COR-L47 (cell line): ENCODE measurements at places on chromosomes 12 and 14.

DNA sequence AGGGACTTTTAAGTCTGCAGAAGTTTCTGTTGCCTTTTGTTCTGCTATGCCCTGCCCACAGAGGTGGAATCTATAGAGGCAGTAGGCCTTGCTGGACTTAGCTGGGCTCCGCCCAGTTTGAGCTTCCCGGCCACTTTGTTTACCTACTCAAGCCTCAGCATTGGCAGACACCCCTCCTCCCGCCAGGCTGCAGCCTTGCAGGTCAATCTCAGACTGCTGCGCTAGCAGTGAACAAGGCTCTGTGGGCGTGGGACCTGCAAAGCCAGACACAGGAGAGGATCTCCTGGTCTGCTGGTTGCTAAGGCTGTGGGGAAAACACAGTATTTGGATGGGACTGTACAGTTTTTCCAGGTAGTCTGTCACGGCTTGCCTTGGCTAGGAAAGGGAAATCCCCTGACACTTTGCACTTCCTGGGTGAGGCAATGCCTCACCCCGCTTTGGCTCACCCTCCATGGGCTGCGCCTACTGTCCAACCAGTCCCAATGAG, 43.7 kb downstream of the CCDC59 start:
- no peak for DNase-seq

GRCh38 chr12:79559591-79559990, 131.2 kb downstream of the PAWR start:
- DNase-seq = no peak

DNA sequence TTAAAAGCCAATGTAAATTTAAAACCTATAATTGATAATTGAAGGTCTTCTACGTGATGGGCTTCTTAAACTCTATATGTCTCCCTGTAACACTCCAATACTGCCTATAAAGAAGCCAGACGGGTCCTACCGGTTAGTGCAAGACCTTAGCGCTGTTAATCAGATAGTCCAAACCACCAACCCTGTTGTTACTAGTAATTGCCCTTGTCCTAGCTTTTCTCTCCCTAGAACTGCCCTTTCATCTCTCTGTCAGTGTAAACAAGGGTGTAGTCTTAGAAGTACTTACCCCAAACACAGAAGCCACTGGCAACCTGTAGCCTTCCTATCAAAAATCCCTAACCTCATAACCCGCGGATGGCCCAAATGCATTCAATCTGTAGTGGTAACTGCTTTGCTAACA, 243.0 kb upstream of the DIO3 start:
- DNase-seq = no peak

- DNase-seq = no peak
Observed at GRCh38 chr14:63725786-63726460, 1.9 kb downstream of the SGPP1 start.

DNA sequence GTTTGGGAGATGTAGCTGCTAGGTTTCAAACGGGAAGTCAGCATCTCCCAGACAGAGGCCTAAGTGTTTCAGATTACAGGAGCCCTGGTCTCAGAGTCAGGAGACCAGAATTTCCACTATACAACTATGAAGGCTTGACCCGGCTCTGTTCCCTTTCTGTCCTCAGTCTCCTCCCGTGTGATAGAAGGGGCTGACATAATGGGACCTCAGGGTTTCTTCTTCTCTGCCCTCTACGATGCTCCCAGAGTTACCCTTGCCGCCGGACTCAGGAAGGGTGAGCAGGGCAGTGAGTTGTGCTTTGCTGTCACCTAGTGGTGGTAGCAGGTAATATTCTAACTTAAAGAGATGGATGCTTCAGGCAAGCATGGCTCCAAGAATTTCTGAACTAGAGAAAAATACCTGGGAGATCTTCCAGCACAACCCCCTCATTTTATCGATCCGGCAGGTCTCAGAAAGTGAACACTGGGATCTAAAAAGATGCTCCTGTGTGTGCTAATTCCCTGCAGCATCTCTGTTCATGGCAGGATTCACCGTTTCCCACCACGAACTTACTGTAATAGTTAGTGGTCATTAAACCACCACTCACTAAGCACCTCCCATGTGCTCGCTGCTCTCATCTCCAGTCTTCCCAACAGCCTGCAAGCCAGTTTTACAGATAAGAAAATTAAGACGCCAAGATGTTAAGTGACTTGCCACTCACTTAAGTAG, 84.4 kb downstream of the VWF start:
- no peak for DNase-seq

DNA sequence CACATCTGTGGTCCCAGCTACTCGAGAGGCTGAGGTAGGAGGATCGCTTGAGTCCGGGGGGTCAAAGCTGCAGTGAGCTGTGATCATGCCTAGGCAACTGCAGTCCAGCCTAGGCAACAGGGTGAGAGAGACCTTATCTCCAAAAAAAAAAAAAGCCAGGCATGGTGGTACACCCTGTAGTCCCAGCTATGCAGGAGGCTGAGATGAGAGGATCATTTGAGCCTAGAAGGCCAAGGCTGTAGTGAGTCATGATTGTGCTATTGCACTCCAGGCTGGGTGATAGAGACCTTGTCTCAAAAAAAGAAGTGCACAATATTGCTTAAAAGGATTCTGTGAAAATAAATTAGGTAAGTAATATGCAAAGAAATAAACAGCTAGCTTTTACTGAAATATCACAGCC, 17.0 kb downstream of the NAA25 start:
- no peak for DNase-seq

DNA sequence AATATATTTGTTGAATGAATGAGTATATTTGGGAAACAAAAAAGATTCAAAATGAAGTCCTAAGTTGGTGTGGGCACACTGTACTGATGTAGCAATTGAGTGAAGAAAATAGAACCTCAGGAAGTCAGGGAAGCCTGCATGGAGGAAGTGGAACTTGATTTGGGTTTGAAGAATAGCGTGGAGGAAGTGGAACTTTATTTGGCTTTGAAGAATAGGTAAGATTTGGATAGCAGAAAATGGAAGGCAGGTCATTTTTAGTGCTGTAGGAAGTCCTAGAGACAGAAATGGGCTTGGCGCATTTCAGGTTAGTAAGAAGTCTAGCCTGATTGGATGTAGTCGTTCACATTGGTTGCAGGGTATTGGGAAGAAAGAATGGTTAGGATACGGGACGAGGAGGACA, 5.4 kb downstream of the C12orf75 start:
- no peak for DNase-seq

- DNase-seq = peak; percentile 43
Observed at GRCh38 chr14:58540749-58541632, 96.8 kb upstream of the DACT1 start.

DNA sequence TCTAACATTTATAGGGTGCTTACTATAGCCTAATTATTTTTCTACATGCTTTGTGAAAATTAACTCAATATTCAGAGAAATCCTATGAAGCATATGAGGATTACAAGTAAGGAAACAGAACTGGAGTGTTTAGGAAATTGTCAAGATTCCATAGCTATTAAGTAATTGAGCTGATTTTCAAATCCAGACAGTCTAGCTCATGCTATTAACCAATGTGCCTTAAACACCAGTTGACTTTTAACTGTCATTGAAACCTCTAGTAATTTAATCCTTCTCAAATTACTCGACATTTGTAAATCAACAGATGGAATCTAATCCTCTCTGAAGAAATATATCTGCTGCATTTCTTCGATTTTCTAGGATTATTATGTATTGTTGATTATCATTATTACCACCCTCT, 488.9 kb downstream of the MDGA2 start:
- no peak for DNase-seq

DNA sequence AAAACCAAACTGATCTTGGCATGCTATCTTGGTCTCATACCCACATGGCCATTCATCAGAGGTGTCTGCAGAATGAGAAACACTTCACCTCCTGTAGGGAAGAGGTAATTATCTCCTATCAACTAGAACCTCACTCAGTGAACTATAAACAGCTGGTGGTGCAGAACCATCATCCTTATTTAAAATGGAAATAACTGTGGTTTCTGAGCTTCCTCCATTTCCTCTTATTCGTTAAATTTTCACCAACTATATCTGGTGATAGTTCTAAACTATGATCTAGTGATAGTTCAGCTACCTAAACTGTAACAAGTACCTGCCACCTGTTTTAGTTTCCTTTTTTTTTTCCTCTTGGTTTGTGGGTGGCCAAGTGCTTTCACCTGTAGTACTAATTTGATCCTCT, 218.5 kb downstream of the FUT8 start:
- DNase-seq = peak; percentile 18

DNA sequence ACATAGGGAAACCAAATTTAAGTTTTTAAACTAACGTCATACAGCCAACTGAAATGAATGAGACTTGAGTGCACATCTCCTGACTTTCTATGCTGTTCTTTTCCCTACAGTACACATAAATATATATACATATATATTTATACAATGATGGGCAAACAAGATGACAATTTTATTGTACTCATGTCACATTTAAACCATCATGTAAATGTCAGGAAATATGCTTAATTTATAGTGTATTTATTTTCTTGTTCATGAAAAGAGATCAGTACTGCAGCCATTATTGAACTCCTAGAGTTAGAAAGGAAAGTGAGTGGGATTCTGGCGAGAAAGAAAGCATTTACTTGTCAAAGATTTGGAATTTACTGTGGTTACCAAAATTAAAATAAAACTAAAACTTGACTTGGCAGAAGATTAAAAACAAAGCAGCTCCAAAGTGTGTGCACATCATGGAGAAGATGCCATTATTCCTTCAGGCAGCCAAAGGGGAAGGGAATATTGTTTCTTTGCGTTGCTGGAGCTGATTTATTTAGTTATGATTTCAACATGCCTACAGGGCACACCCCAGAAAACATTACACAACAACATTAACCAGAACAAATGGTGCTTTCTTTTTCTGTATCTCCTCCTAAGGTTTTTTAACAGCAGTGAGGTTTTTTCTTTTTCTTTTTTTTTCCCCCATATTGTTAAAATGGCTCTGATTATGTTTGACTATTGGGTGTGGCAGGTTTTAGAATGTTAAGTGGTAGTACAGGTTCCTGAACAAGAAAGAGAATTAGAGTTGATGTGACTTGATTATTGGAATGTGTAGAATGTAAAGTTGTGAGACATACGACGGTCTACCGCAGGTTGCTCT, 144.6 kb downstream of the RAD51B start:
- DNase-seq = no peak

- DNase-seq = no peak
Observed at GRCh38 chr12:124321556-124322270, 26.8 kb downstream of the RFLNA start.

DNA sequence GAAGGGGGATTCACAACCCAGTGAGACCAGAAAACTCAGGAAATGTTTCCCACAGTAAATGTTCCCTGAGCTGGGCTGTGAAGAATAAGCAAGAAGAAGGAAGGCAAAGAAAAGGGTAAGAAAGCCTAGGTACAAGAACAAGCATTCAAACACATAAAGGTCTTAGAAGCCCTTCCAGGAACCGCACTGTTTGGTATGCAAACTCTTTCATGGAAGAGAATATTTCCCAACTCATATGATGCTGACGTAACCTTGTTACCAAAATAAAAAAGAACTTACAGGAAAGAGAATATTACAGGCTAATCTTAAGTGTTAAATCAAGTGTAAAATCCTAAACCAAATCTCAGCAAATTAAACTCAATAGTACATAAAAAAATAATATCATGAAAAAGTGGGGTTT, 23.6 kb downstream of the MED6 start:
- no peak for DNase-seq

GRCh38 chr14:101705733-101706508, 55.6 kb upstream of the PPP2R5C start:
- DNase-seq = peak; percentile 6

GRCh38 chr12:116303929-116304328, 26.4 kb upstream of the MED13L start:
- DNase-seq = no peak

DNA sequence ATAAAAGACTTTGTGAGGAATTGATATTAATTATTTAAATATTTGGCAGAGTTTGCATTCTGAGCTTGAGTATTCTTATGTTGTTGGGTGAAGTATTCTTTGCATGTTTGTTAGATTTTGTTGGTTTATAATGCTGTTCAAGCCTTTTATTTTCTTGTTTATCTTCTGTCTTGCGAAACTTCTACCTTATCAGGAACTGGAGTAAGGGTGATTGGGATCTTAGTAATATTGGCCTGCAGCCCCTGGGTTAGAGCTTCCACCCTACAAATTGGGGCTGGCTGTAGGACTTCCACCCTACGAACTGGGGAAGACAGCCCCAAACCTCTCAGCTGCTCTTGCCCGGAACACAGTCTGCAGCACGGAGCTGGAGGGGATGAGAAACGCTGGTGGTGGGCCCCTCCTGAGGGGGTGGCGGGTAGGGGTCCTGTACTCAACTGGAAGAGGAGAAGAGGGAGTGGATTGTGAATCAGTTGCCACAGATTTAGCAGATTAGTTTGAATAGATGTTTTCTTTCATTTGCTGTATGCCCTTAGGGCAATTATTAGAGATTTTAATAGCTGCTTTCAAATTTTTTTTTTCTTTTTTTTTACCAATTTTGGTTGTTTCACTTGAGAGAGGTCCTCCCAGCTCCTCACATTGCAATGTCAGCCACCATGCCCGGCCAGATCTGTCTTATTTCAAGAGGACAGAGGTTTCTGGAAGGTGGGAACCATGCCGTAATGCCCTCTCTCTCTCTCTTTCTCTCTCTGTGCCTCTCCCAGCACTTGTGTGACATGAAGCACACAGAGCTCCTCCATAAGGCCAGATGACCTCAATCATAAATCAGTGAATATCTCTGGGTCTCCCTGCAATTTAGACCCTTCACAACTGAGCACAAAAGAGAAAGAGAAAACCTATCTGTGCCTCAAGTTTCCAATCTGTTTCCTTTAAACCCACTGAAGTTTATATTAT, 123.4 kb downstream of the DICER1 start:
- no peak for DNase-seq

- no peak for DNase-seq
Observed at GRCh38 chr14:36113341-36113740, 63.2 kb downstream of the PTCSC3 start.

DNA sequence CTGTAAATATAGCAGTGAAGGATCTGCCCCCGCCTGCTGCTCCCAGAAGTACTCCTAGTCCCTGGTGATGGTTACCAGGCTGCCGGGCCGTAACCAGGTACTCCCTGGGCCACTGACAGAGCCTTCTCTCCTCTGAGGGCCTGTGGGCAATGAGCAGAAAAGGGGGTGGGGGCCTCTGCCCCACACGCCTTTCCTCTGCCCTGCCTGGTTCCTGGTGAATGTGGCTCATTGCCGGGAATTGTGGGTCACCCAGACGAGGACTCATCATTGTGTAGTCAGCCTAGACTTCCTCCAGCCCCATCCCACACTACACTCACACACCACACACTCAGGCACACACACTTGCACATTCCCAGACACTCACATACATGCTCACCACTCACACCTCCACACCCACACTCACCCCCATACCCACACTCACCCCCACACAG, 35.7 kb upstream of the ACTN1 start:
- no peak for DNase-seq

DNA sequence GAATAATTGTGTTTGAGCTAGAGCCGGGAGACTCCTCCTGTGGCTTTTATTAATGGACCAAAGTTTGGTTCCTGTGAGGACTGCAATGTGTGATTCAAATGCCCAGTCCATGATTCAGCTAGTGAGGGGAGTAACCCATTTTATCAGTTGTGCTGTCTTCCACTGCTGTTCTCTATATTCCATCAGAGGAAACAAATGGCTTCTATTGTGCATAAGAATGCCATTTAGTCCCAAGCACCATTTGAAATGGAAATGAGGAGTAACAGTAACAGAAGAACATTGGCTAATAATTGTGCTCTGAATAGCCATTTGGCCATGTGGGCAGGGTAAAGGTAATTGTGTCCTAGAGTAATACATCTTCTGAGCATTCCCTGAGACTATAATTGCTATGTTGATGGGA, 642.7 kb downstream of the DIO2 start:
- DNase-seq = no peak

- DNase-seq = no peak
Observed at GRCh38 chr14:52244328-52244727, 23.2 kb upstream of the PTGDR start.
